ENCODE measurements at places on chromosomes 4 and X.

DNA sequence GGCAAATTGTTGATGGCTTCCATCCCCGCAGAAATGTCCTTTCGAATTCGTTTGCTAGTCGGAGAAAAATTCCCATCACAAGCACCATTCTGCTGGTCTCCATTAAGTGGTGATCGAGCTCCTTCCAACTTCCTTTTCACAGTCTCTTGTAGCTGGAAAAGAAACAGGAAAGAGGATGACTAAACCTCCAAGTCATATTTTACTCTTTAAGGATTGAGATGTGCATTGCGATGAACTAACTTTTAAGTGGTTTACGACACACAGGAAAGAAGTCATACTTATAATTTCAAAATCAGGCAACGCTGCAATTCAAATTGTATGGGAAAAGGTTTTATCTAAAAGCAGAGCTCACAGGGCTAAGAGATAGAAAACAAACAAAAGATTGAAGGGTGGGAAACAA is 225.2 kb downstream of the MGST2 start:
- ATAC-seq, result peak; percentile 32

GRCh38 chrX:25144043-25144940 is 128.5 kb upstream of the ARX start:
- ATAC-seq, result peak; percentile 93

DNA sequence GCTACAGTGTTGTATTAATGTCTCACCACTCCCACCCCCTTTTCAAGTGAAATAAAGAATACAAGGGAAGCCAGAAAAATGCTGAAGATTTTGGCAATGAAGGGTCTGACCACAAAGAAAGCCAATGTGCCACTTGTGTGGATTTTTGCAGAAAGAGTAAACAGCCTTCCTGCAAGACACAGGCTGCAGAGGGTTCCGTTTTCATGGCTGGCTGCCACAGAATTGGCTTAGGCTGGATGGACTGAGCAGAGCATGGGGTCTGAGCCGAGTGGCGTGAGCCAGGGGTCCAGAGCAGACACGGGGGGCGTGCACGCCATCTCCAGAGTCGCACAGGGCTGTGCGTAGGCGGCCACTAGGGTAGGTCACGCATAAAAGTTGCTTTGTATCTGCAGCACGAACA is 69.2 kb downstream of the MTNR1A start:
- ATAC-seq, result peak; percentile 59

GRCh38 chrX:151754641-151755215 is 20.2 kb downstream of the CNGA2 start:
- ATAC-seq, result no peak

DNA sequence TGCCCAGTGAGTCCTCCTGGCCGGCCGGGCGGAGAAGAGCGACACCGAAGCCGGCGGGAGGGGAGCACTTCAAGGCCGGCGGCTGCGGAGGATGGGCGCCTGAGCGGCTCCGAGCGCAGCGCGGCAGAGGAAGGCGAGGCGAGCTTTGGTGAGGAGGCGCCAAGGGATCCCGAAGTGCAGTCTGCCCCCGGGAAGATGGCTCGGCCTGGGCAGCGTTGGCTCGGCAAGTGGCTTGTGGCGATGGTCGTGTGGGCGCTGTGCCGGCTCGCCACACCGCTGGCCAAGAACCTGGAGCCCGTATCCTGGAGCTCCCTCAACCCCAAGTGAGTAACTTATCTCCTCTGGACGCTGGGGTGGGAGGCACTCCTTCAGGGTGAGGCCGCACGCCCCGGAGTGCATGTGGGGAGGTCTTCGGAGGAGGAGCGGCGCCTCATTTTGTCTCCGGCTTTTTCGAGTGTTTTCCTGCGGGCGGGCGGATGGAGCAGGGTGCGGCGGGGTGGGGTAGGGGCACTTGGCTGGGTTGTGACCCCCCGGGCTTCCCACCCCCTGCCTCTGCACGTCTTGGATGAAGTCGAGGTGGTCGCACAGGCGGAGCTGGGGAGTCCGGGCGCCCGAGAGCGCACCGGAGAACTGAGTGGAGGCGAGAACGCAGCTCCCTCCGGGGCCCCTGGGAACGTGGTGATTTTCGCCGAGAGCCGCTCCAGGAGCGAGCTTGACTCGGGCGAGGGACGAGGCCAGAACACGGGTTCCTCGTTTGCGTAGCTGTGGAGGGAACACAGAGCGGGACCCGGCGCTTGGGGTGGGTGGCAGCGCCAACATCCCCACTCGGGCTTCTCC is 979 bp downstream of the EFNB1 start:
- ATAC-seq, result peak; percentile 41
